Progenitor cell of endocrine pancreas (in vitro differentiated cells): ENCODE measurements at places on chromosomes 6 and 20. TPM values are rescaled to one million over a fixed set of nuclear protein-coding genes. Genes with fewer than 3 reads are reported as not detected.

GRCh38 chr20:44092551-44093248, 94.3 kb downstream of the JPH2 start:
- no peak for DNase-seq

NMBR gene
- total RNA-seq, result 0.74 TPM in 1 of 2 replicates, not detected in the other

RAET1E gene
- total RNA-seq, result not detected in 2 replicates

DNA sequence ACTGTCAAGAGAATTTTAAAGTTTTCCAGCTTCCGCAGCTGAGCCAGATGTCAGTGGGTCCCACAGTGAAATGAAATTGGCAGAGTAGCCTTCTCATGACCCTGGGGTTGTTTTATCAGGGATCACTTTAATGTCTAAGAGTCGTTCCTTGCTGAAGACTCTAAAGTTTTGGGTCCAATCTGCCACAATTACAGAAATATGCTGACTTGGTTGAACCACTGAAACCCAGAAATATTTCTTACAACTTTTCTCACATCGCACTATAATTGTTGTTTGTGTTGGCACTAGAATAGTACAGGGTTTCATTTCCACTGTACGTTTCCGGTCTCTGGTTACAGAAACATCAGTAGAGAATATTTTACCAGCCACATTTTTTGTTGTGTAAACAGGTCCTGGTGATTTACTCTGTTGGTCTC, 109.0 kb downstream of the HMGCLL1 start:
- DNase-seq, result no peak

GRCh38 chr20:34274694-34275093, 28.5 kb downstream of the AHCY start:
- DNase-seq, result no peak

GRCh38 chr6:36378243-36378920, 9.1 kb downstream of the ETV7 start:
- DNase-seq, result no peak

GRCh38 chr6:131937703-131938631, 13.2 kb downstream of the CCN2 start:
- no peak for DNase-seq

- no peak for DNase-seq
Observed at GRCh38 chr6:66578362-66578761, 871.3 kb upstream of the EYS start.

- DNase-seq, result no peak
Observed at GRCh38 chr6:123295672-123296071, 299.6 kb downstream of the CLVS2 start.

- no peak for DNase-seq
Observed at GRCh38 chr20:1010659-1011058, 8.5 kb upstream of the RSPO4 start.

SLC24A3 gene
- 0.96 and 1.5 TPM in 2 replicates for total RNA-seq

ADAM33 gene
- 0.47 and 0.67 TPM in 2 replicates for total RNA-seq

- no peak for DNase-seq
Observed at GRCh38 chr6:155200012-155200411, 63.8 kb upstream of the CLDN20 start.

TGM2 gene
- 0.72 and 1.3 TPM in 2 replicates for total RNA-seq

RAET1L gene
- total RNA-seq, result not detected in 2 replicates

- no peak for DNase-seq
Observed at GRCh38 chr20:48467622-48468021, 360.2 kb downstream of the PREX1 start.

- DNase-seq, result no peak
Observed at GRCh38 chr6:117440706-117441525, 15.2 kb upstream of the ROS1 start.

ZNF391 gene
- 9.8 and 11.7 TPM in 2 replicates for total RNA-seq

- DNase-seq, result no peak
Observed at GRCh38 chr6:66937180-66937579, 1230.2 kb upstream of the EYS start.

DNA sequence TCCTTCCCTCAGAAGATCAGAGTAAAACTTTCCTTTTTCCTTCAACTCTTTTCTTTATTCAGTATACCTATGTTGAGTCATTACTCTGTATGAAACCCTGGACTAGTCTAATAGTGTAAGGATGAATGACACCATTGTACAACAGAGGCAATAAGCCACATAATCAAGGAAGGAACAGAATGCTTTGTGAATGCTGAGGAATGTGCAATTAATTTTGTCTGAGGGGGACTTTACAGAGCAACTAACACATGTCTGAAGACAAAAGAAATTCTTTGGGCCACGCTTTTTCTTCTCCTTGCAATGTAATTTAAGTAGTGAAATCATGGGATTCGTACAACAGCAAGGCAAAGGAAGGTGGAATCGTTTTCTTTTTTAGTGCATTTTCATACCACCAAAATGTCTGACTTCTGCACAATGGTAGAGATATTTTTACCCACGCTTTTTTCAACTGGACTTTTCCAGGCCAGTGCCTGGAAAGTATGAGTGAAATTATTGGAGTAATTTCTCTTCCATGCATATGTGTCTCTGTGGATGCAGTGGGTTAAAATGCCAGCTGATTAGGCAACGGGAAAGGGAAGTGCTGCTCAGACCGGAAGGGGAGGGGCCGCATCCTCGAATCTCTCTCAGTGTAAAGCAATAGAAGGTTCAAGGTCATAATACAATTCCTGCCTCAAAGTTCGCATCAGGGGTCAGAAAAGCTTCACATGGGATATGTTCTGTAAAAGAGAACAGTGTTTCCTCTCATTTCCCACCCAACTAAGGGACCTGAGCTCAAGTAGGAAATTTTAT, 89.9 kb upstream of the MTHFD1L start:
- no peak for DNase-seq

RIMS4 gene
- 6.3 and 8.2 TPM in 2 replicates for total RNA-seq

IL17F gene
- total RNA-seq, result not detected in 2 replicates

GRCh38 chr6:168017629-168018028, 20.2 kb downstream of the KIF25 start:
- no peak for DNase-seq

DNA sequence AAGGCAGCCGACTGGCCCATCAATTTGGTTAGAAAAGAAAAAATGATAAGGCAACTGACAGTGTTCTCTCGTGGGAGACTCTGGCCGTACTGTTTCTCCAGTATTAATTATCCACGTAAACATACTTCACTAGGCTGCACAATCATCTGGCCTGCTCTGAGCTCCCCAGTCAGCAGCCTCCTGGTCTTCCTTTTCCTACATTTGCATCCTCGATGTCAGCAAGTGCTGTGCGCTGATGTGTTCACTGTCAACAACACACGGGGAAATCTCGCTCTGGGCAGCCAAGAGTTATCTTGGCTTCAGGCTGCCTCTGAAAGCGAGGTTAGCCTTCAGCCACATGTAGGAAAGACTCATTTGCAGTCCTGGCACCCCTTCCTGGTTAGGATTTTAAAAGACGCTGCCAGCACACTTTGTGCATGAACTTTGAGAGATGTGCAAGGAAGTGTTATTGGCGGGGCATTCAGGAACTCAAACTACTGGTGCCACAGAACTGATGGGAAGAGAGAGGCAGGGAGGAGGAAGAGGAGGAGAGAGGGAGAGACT, 460.5 kb upstream of the ARID1B start:
- DNase-seq, result no peak
